Activated naive CD4-positive, alpha-beta T cell treated with anti-CD3 and anti-CD28 coated beads for 36 hours (primary cell): ENCODE measurements at places on chromosomes 1 and 21.
A peak's percentile ranks its signal among the peaks of the same experiment; 100 is the strongest.

DNA sequence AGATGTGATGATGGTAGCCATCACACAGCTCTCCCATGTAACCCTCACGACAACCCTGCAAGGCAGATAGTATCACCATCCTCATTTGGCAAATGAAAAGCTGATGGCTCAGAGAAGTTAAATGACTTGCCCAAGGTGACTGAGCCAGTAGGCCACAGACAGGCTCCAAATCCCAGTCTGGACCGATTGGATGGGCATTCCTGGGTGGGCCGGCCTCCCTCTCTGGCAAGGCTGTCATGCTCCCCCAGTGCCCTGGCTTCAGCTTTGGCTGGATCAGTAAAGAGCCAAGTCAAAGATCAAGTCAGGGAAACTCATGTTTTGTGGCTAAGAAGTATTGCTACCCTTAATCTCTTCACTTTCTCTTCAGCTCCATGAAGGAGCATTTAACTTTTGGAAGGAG lies 41.2 kb downstream of the CDCP2 start:
- no peak for DNase-seq

DNA sequence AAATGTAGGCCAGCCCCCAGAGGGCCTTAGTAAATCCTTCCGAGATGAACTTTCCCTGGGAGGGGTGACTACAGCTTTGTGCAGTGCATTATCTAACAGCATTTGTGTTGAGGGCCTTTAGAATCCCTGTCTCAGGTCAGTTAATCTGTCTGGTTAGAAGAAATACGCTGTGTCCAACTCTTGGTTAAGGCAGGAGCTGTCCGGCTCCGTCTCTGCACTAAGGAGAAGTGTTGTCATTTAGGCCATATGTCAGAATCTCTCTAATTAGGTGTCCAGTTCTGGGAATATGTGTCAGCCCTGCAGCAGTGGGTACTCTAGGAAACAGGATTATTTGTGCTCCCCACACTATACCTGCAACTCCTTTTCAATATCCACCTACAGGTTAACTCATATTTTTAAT lies 67.1 kb upstream of the DESI2 start:
- no peak for DNase-seq

- no peak for DNase-seq
Observed at GRCh38 chr1:97902067-97902466, 18.8 kb downstream of the DPYD start.

- DNase-seq = no peak
Observed at GRCh38 chr1:111804776-111805175, 49.1 kb downstream of the DDX20 start.

DNA sequence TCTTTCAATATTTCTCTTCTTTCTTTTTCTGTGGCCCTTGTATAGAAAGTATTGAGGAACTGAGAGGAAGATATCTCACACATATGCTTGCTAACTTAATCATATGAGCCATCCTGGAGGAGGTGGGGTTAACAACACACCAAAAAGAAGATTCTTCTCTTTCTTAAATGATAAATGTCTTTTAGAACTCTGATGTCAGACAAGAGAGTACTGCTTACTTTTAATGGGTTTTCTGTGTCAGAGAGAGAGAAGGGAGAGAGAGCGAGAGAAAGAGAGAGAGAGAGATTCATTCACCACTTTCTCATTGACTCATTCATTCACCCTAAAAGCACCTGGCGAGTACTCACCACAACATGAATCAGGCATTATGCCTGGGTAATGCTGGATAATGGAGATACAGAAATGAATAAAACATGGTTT lies 250.3 kb upstream of the SGIP1 start:
- DNase-seq = peak; percentile 70

DNA sequence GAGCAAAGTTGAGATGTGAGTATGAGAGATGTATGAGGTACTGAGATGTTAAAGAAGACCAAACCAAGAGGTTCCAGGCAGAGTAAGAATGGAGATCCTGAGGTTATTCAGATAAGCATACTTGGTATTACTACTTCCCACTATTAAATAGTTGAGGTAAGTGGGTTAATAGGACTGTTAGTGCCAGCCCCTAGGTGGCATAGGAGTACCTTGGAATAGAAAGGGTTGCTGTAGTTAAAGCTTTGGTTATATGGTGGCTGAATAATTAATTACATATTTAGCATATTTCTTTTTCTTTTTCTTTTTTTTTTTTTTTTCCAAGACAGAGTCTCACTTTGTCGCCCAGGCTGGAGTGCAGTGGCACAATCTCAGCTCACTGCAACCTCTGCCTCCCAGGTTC lies 397.9 kb upstream of the TMPRSS15 start:
- DNase-seq = no peak

- DNase-seq = no peak
Observed at GRCh38 chr1:77958391-77958790, 20.5 kb downstream of the FUBP1 start.

DNA sequence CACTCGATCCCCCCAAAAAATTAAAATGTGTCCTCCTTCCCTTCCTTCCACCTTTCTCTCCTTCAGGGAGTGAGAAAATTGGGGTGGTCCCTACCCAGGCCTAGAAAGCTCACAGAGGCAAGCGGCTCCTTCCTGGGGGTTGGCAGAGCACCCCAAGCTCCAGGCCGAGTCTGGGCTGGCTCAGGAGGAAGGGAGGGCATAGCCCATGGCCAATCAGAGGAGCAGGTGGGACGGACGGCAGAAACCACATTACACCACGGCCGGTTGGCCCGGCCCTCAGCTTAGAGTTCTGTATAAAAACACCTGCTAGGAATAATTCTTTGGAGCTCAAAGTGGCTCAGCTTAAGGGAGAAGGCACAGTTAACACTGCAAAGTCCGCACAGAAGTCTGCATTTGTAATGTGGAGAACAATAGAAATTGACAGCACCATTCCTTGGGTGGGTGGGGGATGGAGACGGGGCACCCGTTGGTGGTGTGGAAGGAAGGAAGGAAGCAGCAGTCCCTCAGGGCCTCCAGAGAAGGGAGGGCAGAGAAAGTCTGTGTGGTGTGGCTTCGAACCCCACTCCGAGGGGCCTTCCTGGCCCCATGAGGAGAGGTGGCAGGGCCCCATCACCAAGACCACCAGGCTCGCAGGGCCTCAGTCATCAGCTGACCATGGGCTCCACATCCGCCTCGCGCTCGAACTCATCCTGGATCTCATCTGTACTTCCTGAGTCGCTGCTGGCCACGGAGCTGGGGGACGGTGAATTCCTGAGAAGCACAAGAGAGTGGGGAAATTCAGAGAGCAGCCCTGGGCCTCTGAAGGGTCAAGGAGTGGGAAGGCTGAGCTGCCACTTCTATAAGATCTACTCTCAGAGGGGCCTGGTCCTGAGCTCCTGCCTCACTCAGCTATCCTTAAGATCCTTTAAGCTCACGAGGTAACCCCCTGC lies 5.8 kb upstream of the ALDH4A1 start:
- DNase-seq = no peak

GRCh38 chr1:196678510-196678884 lies 26.7 kb downstream of the CFH start:
- no peak for DNase-seq

GRCh38 chr1:92980732-92981647 lies 19.7 kb upstream of the DIPK1A start:
- DNase-seq = peak; percentile 55
